SJCRH30 (cell line): ENCODE measurements at places on chromosomes 7 and 10. TPM values are rescaled to one million over a fixed set of nuclear protein-coding genes. Genes with fewer than 3 reads are reported as not detected.

The ASIC3 gene
- total RNA-seq: 1.3 and 1.5 TPM in 2 replicates

The NKX1-2 gene
- 0.24 and 0.56 TPM in 2 replicates for total RNA-seq

The FEZF1 gene
- not detected in 2 replicates for total RNA-seq

The CCSER2 gene
- total RNA-seq: 14.4 and 16.5 TPM in 2 replicates

The PNLIPRP2 gene
- total RNA-seq: not detected in 2 replicates

The ABCB4 gene
- 0.06 and 0.13 TPM in 2 replicates for total RNA-seq

The BRAF gene
- 21.8 and 26.2 TPM in 2 replicates for total RNA-seq

The PPP1R3A gene
- 0.02 TPM in 1 of 2 replicates, not detected in the other for total RNA-seq

The WIPF3 gene
- not detected in 2 replicates for total RNA-seq

The ZNF316 gene
- total RNA-seq: 16.0 and 16.2 TPM in 2 replicates

DNA sequence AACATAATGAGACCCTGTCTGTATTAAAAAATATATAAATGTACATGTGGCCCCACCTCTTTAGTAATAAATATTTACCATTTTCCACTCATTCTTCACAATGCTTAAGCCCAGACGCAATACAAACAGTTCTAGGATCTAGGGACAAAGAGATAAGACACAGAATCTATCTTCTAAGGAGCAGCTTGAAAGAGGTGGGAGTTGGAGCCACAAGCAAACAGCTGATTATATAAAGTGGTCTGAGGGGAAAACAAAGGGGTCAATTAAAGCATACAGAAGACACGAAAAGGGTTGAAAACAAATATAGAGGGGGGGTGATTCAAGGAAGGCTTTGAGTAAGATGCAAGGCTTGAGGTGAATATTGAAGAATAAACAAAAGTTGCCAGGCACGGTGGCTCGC lies 43.1 kb downstream of the UBE2H start:
- H3K4me3 ChIP-seq: no peak overlapping the region
- peaks cover 12% of the 10 kb centered on the region for H3K36me3 ChIP-seq
- no peak overlapping the region for H3K27ac ChIP-seq

GRCh38 chr7:120783273-120783672 lies 74.7 kb downstream of the TSPAN12 start:
- H3K27ac ChIP-seq: no peak overlapping the region
- no peak for DNase-seq
- no peaks in the 10 kb centered on the region for H3K27me3 ChIP-seq
- H3K4me3 ChIP-seq: no peak overlapping the region

DNA sequence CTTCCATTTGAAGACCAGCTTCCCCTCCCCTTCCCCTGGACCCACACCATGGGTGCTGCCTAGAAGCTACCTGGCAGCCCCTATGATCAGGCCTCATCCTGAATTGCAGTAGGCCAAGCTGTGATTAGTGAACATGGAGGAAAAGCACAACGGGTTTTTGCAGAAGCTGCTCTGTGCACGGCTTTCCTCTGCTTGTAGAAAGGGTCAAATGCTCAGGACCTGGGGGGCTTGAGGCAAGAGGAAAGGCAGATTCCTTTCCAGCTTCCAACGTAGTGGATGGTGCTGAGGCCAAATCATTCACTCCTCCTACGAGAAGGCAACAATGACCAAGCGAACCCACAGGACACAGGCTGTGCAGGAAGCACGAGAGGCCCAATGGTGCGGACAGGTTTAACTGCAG lies 410.3 kb upstream of the SHH start:
- no peak overlapping the region for H3K4me3 ChIP-seq
- H3K4me1 ChIP-seq: no peaks in the 10 kb centered on the region
- peaks cover 19% of the 10 kb centered on the region; the same call in 1 of the 2 replicates for H3K27me3 ChIP-seq
- DNase-seq: no peak

DNA sequence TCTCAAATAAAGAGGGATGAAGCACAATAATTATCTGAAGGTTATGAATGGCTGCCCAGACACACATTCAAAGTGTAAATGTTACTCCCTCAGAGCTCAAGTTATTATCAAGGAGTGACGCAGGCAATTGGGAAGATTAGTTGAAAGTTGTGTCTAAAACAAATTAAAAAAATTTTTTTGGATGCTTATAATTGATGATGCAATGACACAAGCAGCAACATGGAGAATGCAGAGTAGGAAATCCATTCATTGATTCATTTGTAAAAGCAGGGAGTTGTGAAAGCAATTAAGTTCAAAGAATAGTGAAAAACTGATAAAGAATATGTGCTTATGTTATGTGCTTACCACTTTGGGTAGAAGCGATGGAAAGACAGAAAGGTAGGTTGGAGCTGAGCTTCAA lies 120.4 kb downstream of the CDK6 start:
- H3K36me3 ChIP-seq: peaks cover 48% of the 10 kb centered on the region
- DNase-seq: no peak
- no peak overlapping the region for H3K27ac ChIP-seq
- peaks cover 34% of the 10 kb centered on the region for H3K4me1 ChIP-seq
- H3K4me3 ChIP-seq: no peak overlapping the region

- no peak overlapping the region for H3K27ac ChIP-seq
- DNase-seq: no peak
- no peaks in the 10 kb centered on the region for H3K27me3 ChIP-seq
- no peak overlapping the region for H3K4me3 ChIP-seq
- no peaks in the 10 kb centered on the region for H3K36me3 ChIP-seq
Measured at GRCh38 chr7:66330961-66331360, 125.8 kb downstream of the TPST1 start.

DNA sequence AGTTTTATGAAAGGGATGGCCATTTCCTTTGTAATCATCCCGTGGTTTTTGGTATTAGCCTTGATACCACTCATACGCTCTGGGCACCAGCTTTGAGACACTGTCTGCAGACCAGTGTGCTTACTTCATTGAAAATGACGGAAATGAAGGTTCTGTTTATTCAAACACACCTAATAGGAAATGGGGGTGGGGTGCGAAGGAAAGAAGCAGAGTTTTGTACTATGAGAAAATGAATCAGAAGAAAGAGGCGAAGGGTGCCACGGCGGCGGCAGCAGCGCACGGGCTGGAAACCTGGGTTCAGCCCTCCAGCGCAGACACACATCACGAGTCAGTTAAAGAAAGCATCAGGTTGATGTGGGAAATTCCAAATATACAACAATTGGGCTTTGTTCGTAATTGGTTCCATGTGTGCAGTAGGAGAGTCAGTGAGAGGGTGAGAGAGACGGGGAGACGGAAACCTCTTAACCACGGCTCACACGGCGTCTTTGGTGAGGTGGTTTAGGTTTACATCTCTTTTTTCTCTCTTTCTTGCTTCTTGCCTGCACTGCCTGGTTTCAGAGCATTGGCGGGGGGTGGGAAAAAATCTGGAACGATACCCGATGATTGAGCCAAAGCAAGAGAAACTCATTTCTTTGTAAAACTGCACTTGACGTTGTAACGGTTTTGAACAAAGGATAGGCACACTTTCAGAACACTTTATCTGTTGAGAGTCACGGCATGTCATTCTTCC lies 321.2 kb downstream of the FRMD4A start:
- DNase-seq: peak; percentile 70
- no peaks in the 10 kb centered on the region for H3K36me3 ChIP-seq
- no peaks in the 10 kb centered on the region for H3K27me3 ChIP-seq
- H3K27ac ChIP-seq: peak overlapping the region; percentile 92
- H3K4me3 ChIP-seq: peak overlapping the region; percentile 55

GRCh38 chr10:132637477-132638129 lies 100.0 kb downstream of the INPP5A start:
- no peaks in the 10 kb centered on the region for H3K27me3 ChIP-seq
- no peak overlapping the region for H3K4me3 ChIP-seq
- H3K36me3 ChIP-seq: no peaks in the 10 kb centered on the region
- H3K4me1 ChIP-seq: no peaks in the 10 kb centered on the region

DNA sequence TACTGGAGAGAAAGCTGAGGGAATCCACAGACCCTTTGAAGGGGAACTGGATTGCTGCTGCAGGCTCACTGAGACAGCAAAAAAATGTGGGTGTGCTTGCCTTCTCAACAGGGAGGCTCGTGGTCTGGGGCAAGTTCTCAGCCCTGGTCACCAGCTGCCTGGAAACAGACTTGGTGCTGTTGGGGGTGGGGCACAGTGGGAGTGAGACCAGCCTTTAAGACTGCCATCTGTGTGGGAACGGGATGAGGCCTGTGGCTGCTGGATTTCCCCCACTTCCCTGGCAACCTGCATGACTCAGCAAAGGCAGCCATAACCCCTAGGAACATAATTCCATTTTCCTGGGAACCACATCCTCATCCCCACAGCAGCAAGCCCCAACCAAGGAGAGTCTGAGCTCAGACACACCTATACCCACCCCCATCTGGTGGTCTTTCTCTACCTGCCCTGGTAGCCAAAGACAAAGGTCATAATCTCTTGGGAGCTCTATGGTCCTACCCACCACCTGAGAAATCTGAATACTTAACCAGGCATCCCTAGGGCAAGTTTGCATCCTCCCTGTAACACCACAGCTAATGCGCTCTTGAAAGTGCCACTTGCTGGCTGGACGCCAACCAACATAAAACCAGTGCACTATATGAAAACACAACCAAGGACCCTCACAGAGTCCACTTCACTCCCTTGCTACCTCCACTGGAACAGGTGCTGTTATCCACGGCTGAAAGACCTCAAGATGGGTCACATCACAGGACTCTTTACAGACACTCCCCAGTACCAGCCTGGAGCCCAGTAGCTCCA lies 45.0 kb upstream of the TFEC start:
- peak; percentile 33 for DNase-seq
- no peaks in the 10 kb centered on the region for H3K36me3 ChIP-seq
- H3K27ac ChIP-seq: no peak overlapping the region
- no peak overlapping the region for H3K4me3 ChIP-seq
- no peaks in the 10 kb centered on the region for H3K27me3 ChIP-seq

DNA sequence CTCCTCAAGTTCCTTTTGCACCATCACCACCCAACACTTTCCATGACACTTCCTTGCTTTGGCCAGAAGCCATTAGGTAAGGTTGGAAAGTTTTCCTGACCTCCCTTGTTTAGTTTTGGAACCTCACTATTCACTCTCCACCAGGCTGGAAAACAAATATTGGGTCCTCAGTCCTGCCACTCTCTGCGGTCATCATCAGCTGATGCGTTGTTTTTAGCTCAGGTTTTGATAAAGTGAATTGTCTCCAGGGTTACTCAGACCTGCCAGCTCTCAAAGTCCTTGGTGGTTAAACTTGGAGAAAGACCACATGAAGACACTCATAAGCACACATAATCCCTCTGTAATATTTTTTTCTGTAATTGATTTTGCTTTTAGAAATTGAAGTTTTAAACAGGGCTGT lies 55.5 kb downstream of the CCDC186 start:
- no peak for DNase-seq
- no peak overlapping the region for H3K27ac ChIP-seq
- H3K36me3 ChIP-seq: no peaks in the 10 kb centered on the region
- H3K27me3 ChIP-seq: no peaks in the 10 kb centered on the region
- no peak overlapping the region for H3K4me3 ChIP-seq

GRCh38 chr7:55140221-55140940 lies 121.6 kb downstream of the EGFR start:
- H3K4me3 ChIP-seq: no peak overlapping the region
- no peaks in the 10 kb centered on the region for H3K36me3 ChIP-seq
- peak; percentile 32 for DNase-seq
- peaks cover 2% of the 10 kb centered on the region; the same call in 1 of the 2 replicates for H3K4me1 ChIP-seq
- no peaks in the 10 kb centered on the region for H3K27me3 ChIP-seq
- H3K27ac ChIP-seq: no peak overlapping the region

DNA sequence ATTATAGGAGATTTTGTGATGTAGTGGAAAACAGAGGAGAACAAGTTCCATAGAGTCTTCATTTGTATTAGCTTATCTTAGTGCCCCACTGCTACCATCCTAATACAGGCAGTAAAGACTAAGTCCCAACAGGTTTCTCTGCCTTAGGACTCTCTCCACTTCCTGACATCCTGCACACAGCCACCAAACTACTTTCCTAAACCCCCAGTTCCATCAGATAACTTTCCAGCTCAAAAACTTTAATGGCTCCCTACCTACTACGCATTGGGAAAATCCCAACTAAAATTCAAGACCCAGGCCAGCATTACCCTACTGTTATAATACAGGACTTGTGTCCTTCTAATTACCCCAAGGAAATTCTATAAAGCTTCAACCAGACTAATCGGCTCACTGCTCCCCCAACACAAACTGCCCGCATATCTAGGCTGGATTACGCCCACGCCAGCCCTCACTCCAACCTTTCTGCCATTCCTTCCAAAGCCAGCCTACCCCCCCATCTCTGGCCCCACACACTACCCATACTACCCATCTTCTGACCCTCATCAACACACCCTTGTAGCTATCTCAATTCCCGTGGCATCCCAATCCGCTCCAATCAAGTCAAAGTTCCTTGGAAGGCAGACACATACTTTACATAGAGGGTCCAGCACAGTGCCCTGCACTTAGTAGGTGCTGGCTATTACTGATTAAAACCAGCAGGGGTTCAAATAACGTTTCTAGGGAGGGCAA lies 1.4 kb downstream of the IDE start:
- peaks cover 5% of the 10 kb centered on the region for H3K36me3 ChIP-seq
- H3K4me3 ChIP-seq: peak overlapping the region; percentile 97
- no peak for DNase-seq
- H3K27ac ChIP-seq: peak overlapping the region; percentile 94
- H3K4me1 ChIP-seq: peaks cover 15% of the 10 kb centered on the region

GRCh38 chr7:28575241-28575643 lies 162.9 kb downstream of the CREB5 start:
- no peaks in the 10 kb centered on the region for H3K36me3 ChIP-seq
- no peak for DNase-seq
- no peaks in the 10 kb centered on the region for H3K27me3 ChIP-seq
- H3K27ac ChIP-seq: no peak overlapping the region
- H3K4me1 ChIP-seq: peaks cover 53% of the 10 kb centered on the region

DNA sequence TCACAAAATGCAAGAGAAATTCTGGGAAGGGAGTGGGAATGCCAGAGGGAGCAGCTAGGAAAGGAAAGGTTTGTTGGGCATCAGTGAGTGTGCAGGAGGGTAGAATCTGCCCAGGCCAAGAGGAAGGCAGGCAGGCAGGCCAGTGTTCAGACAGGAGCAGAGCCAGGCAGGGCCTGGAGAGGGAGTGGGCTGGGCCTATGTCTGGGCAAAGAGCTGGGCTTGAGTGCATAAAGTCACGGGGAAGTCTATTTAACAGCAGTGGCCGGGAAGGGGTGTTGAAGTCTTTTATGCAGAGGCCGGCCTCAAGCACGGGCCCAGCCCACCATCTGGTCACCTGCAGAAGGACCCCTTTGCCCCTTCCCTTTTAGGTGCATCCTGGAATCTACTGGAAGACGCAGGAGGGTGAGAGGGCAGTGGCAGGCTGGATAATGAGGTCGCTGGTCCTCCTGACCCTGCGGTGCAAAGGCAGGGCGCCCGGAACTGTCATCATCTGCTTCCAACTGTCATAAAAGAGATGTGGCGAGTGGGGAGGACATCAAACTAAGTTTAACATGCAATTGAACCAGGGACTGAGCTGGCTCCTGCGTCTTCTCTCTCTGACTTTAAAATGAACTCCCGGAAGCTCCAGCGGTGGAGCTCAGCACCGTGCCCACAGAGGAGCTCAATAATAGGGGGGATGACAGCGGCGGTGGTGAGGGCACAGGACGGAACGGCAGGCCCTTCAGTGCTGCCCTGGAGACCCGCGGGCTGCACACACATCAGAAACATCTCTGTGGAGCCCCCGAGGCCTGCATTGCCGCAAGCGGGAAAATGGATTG lies 29.5 kb downstream of the CARD11 start:
- no peak for DNase-seq
- no peaks in the 10 kb centered on the region for H3K4me1 ChIP-seq
- 0 out of 2 replicates have a peak, but pooled peaks cover 2% of the 10 kb centered on the region for H3K27me3 ChIP-seq
- no peaks in the 10 kb centered on the region for H3K36me3 ChIP-seq

GRCh38 chr7:152336754-152337368 lies 98.9 kb downstream of the KMT2C start:
- H3K36me3 ChIP-seq: no peaks in the 10 kb centered on the region
- no peaks in the 10 kb centered on the region for H3K4me1 ChIP-seq
- DNase-seq: peak; percentile 14
- no peaks in the 10 kb centered on the region for H3K27me3 ChIP-seq
- H3K4me3 ChIP-seq: no peak overlapping the region
